D721Med (cell line): ENCODE measurements at places on chromosomes 3 and 15.

DNA sequence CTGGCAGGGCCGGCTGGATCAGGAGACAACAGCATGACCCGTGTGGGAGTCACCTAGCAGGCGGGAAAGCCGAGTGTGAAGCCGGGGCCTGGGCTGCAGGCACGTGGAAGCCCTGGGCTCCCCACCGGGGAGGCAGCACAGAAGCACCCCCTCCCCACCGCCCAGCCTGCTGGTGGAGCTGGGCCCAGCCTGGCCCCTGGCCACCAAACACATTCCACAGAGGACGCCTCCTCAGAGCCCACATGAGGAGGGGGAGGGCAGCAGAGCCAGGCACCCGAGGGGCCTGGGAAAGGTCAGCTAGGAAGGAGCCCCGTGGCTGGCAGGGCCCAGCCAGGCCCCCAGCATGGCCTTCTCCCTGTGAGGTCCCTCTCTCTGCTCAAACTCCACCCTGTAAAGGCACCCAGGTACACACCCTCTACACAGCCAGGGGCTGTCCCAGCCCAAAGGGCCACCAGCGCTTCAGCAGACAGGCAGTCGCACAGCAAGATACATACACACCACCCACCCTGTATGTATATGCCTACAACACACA is 4.5 kb downstream of the PLXNB1 start:
- DNase-seq = no peak

- DNase-seq = no peak
Observed at GRCh38 chr3:66482018-66482404, 18.8 kb downstream of the LRIG1 start.

DNA sequence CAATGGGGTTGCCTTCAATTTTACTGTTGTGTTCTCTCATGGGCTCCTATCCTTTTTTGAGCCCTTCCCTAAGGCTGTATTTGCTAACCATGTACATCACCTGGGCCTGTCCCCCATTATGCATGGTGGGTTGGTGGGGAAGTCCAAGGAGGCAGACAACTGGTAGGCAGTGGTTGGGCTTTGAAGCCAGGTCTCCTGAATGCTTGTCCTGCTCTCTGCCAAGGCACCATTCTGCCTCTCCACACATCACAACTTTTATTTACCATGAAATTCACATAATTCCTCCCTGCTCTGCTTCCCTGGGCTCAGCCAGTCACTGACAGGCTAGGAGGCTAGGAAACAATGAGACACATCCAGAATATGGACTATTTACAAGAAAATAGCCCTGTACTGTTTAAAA is 41.0 kb upstream of the COPB2 start:
- no peak for DNase-seq

DNA sequence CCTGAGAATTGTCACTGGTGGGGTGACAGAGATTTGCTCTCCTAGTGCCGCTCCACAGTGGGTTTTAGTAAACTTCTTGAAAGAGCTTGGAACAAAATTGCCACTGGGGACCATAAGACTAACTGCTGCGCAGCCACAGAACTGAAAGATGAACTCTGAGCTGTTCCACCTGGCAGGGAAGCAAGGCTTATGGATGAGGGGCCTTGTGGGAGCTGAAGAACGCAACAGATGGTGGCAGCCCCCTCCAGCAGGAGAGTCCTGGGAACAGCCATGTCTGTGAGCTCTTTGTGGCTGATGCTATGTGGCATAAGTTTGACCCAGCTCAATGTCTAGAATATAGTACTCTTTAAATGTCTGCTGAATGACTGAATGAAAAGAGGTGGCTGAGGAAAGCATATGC is 66.8 kb upstream of the C2CD4B start:
- DNase-seq = no peak

GRCh38 chr3:69718866-69719586 is 20.2 kb upstream of the MITF start:
- DNase-seq = no peak

DNA sequence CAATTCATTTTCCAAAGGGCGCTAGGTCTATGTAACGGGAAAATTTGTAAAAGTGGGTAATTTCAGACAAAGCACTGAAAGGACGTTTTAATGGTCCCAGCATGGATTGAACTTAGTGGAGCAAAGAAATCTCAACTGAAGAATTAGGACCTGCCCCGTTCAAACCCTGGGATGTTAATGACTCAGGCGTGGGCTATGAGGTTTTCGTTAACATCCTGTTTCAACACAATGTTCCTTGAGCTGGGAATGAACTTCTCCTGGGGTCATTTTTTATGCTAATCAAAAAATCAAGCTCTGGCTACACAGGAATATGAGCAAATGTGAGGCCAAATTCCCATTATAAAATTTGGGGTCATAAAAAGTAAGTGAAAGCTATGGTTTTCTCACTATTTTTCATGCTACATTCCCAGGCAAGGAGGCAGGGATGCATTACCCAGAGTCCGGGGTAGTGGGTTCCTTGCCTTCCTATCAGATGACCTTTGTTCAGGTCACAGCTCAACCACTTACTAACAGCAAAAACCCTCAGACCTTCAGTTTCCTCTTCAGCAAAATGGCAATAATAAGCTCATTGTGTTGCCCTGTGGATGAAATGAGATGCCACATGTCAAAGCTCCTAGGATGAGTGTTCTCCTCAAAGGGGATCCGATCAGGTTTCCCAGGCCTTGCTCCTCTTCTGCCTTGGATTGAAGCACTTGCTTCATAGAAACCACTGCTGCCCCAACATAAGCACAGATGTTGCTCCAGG is 271.4 kb downstream of the ARRDC4 start:
- DNase-seq = no peak

DNA sequence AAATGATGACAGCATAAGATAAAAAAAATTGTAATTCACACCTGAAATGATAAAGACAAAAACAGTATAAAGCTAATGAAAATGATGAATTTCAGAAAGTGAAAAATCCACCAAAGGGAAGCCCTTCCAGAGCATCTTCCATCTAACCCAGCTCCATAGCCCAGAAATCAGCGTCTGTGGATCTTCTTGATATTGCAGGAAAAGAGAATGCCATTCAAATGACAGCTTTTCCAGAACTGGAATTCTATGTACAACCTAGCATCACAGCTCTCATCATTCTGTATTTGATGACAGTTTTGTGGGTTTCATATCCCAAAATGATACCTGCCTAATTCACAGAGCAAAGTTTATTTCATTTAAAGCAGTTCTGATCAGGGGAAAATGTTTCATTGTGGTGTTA is 267.3 kb downstream of the FHIT start:
- no peak for DNase-seq

- no peak for DNase-seq
Observed at GRCh38 chr3:10140996-10141546, 507 bp upstream of the VHL start.

GRCh38 chr15:29573197-29573838 is 248.9 kb downstream of the TJP1 start:
- no peak for DNase-seq

GRCh38 chr3:35946854-35947515 is 307.7 kb downstream of the ARPP21 start:
- DNase-seq = no peak

- DNase-seq = no peak
Observed at GRCh38 chr3:54932606-54933005, 4.7 kb upstream of the LRTM1 start.

- DNase-seq = no peak
Observed at GRCh38 chr3:134345202-134345601, 29.0 kb downstream of the AMOTL2 start.

- DNase-seq = peak; percentile 94
Observed at GRCh38 chr15:66774001-66774814, 72.2 kb downstream of the SMAD6 start.

- DNase-seq = no peak
Observed at GRCh38 chr15:33443708-33444107, 132.9 kb downstream of the RYR3 start.

- DNase-seq = no peak
Observed at GRCh38 chr3:70726096-70726938, 413.9 kb upstream of the MDFIC2 start.

- no peak for DNase-seq
Observed at GRCh38 chr3:127734754-127735473, 62.2 kb downstream of the ABTB1 start.

- no peak for DNase-seq
Observed at GRCh38 chr3:177330779-177331178, 133.5 kb upstream of the TBL1XR1 start.

- no peak for DNase-seq
Observed at GRCh38 chr15:99582508-99582960, 16.8 kb downstream of the MEF2A start.

DNA sequence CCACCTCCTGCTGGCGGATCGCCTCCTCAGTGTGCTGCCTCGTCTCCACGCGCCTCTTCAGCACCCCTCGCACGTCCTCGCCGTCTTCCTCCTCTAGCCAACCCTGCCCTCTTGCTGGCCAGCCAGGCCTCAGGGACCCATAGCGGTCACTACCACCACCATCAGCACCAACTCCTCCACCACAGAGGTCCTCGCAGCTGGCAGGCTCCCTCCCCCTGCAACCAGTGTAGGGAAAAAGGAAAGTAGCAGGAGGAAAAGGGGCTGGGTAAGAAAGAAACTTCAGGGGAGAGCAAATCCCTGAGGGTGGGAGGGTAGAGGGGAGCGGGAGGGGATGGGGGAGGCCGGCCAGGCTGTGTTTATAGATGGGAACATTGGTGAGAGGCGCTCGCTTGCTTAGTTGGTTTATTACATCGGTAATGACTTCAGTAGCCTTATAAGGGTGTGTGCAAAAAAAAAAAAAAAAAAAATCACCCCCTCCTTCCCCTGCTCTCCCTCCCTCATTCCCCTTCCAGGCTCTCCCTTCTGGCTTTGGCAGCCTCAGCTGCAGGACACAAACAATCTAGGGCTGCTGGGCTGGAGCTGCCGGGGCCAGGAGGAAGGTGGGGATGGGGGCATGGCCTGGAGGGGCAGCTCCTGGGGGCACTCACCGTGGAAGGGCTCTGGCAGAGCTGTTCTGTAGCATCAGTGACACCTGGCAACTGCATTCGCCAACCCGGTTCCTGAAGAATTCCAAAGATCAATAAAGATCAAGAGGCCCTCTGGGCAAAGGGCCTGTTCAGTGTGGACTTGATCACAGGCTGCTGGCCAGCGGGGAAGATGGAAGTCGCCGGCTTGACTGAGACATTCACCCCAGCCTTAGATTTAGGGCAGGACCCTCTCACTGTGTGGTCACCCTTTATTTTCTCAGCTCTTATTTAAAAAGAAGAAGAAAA is 116.2 kb upstream of the HACD2 start:
- DNase-seq = no peak

- DNase-seq = no peak
Observed at GRCh38 chr3:118089563-118089962, 945.1 kb downstream of the IGSF11 start.

DNA sequence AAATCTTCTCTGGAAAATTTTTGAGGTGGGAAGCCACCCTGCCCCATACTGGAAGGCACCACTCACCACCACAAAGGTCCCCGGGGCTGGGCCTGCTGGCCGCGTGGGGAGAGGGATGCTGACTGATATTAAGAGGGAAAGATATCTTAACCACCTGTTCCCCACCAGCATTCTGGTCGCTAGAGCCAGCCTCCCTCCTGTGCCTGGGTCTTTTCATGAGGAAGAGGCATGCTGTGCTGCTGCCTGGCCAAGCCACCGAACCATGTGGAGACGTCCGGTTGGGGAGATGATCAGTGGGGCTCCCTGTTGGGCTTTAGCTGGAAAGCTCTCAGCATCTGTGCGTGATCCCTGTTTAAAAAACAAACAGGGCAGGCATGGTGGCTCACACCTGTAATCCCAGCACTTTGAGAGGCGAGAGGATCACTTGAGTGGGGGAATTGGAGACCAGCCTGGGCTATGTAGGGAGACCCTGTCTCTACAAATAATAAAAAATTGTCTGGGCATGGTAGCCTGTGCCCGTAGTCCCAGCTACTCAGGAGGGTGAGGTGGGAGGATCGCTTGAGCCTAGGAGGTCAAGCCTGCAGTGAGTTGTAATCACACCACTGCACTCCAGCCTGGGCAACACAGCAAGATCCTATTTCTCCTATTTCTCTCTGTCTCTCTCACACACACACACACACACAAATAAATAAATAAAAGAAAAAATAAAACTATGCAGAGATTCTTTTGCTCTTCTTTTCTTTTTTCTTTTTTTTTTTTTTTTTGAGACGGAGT is 1.0 kb downstream of the KLHL18 start:
- DNase-seq = no peak

GRCh38 chr3:121710347-121710746 is 39.2 kb downstream of the GOLGB1 start:
- DNase-seq = no peak

- DNase-seq = no peak
Observed at GRCh38 chr3:169227911-169228310, 435.6 kb downstream of the MECOM start.

DNA sequence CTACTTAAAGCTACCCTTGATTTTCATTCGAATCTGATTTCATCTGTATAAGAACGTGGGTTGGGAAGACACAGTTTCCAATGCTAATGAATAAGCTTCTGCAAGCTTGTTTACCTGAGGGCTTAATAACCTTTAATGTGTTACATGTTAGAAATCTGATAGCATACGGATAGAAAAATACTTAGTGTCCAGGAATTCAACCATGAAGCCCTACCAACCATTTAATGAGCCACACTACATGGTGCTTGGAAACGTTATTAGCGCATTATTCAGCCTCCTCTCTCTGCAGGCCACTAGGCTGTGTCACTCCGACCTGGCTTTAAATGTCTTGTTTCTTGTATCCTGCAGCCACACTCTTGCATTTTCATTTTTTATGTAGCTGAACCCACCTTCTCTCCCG is 1.6 kb downstream of the FAM81A start:
- DNase-seq = no peak

- DNase-seq = no peak
Observed at GRCh38 chr3:16606398-16606797, 1.2 kb upstream of the DAZL start.

GRCh38 chr3:143814443-143814889 is 33.8 kb downstream of the SLC9A9 start:
- DNase-seq = no peak

DNA sequence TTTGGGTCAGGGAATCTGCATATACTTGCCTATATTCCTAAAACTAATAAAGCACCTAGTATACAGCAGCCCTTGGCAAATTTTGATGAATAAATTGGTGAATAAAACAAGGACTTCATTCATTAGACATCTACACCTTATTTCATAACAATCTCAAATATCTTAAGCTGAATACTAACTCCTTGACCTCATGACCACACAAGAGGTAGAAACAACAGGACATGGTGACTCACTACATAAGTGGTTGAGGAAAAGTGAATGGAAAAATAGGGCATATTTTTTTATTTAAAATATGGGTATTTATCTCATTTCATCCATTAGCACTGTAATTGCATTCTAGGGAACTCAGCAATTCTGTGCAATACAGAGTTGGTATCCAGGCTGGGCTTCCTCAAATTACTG is 7.8 kb upstream of the STAC start:
- no peak for DNase-seq

DNA sequence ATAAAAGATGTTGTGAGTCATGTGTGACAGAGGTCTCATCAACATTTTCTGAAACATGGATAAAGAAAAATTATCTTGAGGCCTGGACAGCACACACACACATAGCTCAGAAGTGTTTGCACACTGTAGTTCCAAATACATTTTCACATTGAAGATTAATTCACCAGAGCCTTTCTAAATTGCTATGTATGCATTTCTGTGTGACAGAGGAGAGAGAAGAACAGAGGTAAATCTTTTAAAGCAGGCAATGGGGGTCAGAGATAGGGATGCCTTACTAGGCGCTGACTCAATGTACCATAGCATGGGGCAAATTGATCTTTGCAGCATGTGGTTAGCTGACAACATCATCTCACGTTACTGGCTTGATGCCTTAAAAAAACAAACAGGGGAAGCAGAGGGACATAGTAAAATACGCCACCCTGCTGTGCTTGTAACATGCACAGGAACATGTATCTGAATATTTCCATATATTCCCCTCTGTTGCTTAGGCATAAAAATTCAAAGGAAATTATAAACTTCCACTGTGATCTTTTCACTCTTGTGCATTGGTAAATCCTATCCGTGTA is 7.7 kb downstream of the POU1F1 start:
- DNase-seq = no peak
